T follicular helper cell (primary cell): ENCODE measurements at places on chromosomes 7 and 10.

- no peak for DNase-seq
Observed at GRCh38 chr10:14757986-14758385, 16.7 kb downstream of the FAM107B start.

DNA sequence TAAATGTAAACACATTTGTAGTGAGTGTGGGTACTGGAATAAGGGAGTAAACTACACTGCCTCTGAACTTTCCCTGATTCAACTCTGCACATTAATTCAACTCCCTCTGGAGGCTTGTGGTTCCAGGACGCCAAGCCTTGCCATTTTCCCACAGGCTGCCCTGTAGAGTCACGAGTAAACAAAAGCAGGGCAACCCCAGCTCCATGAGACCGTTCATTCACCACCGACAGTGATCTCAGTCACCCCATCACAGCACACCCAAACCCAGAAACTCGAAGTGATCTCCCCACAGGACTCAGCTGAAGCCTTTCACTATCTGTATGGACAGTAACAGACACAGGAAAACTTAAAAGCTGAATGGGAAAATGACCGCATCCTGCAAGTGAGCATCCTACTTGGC is 218.8 kb upstream of the FRMD4A start:
- DNase-seq = no peak

DNA sequence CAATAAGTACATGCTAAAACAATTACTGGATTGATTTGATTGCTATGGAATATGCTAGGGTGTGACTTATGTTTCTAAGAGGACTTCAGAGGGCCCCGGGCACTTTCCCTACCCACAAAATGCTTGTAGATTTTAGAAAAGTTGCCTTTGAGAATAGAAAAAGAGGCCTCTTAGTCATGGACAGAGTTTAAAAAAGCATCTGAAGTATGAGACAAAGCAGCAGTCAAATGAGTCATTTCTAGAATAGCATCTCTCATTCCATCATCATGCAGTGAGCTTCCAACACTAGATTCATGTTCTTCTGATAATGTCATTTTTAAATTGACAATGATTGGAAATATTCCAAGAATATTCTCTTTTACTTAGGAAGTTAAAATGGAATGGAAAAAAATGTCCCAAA is 675.1 kb upstream of the PCDH15 start:
- no peak for DNase-seq

DNA sequence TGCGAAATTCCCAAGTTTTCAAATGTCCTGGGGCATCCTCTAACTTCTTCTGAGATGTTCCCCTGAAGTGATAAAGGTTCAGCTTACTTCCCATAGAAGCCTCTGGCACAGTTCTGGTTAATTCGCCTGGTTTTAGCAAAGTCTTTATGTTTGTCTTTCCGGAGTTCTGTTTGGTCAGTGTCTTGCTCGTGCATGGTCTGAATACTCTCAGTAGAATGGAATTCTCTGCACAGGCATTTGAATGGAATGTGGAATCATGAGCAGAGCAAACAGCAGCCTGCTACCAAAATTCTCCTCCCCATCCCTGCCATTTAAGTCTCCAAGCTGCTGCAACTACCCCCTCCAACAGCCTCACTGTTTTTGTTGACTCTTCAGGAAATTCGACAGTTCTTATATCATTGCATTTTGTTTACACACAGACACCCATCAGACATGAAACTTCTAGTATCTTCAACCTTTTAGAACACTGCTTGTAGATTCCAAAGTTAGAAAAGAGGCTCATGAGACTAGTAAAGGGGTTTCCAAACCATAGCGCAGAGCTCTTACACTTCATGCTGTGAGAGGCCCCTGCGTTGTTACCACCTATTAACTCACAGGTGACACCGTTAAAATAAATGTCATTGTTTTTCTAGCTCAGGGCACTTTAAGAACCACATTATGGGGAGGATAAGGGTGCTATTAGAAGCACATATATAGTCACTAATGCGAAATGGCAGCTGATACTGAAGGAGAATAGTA is 129.7 kb downstream of the PLCE1 start:
- no peak for DNase-seq

GRCh38 chr10:72022228-72022627 is 58.0 kb downstream of the CHST3 start:
- no peak for DNase-seq

GRCh38 chr7:82534684-82535083 is 91.1 kb upstream of the CACNA2D1 start:
- no peak for DNase-seq

DNA sequence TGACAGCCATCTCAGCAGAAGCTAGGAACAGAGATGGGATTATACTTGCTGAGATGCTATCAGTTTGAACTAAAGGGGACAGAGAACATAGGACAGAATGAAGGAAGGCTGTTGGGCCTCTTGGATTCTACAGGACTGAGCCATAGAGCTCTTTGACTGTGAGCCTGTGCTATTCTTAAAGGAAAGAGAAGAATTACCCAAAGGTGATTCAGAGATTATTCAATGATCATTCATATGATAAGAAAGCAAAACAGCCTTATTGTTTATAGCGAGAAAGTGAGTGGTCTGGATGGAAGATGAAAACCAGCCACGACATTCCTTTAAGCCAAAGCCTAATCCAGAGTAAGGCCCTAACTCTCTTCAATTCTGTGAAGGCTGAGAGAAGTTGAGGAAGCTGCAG is 69.7 kb upstream of the NEUROD6 start:
- no peak for DNase-seq

GRCh38 chr10:43238462-43238861 is 28.4 kb downstream of the RASGEF1A start:
- DNase-seq = no peak

- DNase-seq = no peak
Observed at GRCh38 chr10:11697718-11698527, 44.3 kb upstream of the ECHDC3 start.

GRCh38 chr7:53121374-53121773 is 85.9 kb downstream of the POM121L12 start:
- DNase-seq = no peak

GRCh38 chr7:82964150-82964882 is 198.4 kb downstream of the PCLO start:
- DNase-seq = no peak

DNA sequence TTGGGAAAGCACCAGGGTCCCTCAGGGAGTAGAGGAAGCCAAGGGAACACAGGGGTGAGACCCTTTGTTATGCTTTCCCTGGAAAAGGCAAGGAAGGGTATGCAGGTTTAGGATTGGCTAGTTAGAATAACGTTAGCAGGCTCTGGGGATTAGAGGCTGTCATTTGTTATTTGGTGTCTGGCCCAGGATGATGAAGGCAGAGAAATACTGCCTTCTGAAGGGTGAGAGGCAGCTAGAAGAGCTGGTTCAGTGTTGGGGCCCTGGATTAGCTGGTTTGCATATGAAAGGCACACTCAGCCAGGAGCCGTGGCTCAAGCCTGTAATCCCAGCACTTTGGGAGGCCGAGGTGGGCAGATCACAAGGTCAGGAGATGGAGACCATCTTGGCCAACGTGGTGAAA is 3.0 kb upstream of the PILRA start:
- no peak for DNase-seq

DNA sequence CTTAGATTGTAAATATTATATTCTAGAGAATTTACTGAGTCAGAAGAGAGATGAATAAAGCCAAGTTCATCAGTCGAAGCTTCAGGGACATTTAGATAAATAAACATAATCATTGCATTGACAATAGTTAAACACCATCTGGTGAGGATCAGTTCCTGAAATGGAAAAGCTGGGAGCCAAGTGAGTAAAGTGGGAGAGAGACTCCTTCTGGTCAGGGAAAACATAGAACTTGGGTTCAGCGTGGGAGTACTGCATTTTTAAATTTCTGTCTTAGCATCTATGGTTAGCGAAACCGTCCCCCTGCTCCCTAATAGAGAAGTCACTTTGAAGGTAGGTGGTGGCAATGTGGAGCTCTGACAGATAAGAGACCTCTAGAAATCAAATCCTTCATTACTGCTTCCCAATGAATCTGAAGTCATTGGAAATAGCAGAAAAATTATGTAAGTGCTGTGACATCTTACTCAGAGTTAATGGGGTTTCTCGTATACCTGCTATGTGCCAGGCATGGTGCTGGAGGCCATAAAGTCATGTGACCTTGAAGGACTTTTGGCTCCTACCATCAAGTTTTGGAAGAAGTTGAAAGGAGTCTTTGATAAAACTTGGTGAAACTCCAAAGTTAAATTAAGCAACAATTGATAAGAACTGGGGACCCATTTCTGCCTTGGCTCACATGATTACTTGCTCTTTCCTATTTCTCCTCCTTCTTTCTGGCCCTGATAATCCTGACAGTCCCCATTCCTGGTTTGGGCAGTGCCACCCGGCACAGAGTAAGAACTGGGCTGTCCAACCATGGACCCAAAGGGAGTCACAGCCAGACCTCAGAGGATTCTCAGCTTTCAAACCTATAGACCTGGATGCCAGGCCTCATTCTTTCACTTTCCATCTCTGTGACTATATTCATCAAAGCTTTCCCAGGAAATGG is 211.2 kb downstream of the C7orf25 start:
- DNase-seq = no peak

DNA sequence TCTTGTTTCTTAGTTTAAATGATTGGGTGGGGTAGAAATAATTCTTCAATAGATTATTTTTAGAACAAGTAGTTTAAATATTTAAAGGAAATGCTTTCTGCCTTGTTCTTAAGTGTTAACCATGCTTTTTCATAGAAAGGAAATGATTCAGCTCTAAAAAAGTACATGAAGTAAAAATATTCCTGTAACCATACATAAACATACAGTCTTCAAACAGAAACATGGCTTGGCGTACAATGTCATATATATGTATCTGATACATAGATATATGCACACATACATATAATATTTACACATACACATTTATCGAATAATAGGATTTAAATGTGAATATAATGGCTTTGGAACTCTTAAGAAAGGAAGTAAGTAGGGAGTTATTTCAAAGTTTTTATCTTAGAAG is 84.4 kb downstream of the RUNDC3B start:
- DNase-seq = no peak

DNA sequence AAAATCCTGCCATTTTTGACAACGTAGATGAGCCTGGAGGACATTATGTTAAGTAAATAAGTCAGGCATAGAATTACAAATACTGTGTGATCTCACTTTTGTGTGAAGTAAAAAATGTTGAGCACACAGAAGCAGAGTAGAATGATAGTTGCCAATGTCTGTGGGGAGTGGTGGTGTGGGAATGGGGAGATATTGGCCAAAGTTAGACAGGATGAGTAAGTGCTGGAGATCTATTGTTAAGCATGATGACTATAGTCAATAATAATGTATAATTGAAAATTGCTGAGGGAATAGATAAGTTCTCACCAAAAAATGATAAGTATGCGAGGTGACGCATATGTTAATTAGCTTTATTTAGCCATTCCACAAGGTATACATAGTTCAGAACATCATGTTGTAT is 92.0 kb downstream of the GPR85 start:
- DNase-seq = no peak

- no peak for DNase-seq
Observed at GRCh38 chr7:51476026-51476425, 159.4 kb upstream of the COBL start.

GRCh38 chr7:73815436-73815835 is 15.4 kb upstream of the CLDN4 start:
- no peak for DNase-seq

GRCh38 chr7:54764861-54765260 is 5.8 kb upstream of the SEC61G start:
- DNase-seq = no peak

- no peak for DNase-seq
Observed at GRCh38 chr7:107742678-107743566, 1.0 kb upstream of the CBLL1 start.

GRCh38 chr10:35413985-35414861 is 77.9 kb downstream of the CCNY start:
- DNase-seq = no peak

DNA sequence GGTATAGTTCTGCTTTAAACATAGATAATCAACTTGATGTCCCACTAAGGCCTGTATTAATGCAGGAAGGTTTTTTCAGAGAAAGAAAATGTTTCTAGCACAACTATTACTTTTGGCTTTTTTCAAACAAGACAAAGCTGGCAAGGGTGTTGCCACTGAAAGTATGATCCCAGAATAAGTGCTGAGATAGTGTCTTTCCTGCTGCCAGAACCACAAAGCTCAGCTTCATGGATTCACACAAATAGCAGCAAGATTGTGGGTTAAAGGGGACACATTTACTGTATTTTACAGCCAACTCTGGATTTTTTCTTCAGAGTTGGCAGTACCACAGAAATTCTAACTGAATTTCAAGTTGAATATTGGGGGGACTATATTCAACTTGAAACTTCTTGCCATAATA is 4.3 kb downstream of the NCOA4 start:
- DNase-seq = no peak

DNA sequence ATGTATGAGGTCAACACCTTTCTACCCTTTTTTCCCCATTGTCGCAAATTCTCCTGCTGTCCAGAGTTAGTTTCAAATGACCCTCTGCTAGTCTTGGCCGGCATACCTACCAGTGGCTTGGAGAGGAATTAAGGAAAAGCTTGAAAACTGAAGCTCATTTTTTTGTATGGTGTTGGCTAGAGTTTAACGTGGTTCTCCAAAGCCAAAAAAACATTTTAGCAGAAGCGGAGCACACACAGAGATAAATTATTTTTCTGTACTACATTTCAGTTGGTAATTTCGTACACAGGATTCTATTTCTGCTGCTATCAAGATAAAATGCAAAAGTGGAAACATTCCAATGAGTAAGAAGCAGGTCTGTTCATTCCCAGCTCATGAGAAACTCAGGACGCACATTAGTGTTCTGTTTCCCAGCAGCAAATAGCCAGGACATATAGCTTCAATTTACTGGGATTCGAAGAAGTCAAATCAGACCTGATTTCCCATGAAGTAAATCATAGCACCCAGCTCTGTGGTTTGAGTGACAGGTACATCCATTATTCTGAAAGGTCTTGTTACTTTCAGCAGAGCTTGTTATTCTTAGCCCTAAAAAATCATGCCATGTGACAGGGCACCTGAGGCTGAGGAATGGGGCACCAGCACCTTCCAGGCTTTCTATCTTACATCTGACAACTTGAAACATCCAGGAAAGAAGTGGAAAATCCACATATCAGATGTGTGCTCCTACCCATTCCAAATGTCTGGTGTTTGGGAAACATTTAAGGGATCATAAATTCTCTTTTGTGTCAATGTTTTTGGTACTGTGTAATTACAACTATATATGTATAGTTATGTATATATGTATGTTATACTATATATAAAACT is 215.9 kb upstream of the C7orf33 start:
- DNase-seq = no peak

GRCh38 chr10:99396471-99396870 is 34.0 kb downstream of the GOT1 start:
- no peak for DNase-seq

DNA sequence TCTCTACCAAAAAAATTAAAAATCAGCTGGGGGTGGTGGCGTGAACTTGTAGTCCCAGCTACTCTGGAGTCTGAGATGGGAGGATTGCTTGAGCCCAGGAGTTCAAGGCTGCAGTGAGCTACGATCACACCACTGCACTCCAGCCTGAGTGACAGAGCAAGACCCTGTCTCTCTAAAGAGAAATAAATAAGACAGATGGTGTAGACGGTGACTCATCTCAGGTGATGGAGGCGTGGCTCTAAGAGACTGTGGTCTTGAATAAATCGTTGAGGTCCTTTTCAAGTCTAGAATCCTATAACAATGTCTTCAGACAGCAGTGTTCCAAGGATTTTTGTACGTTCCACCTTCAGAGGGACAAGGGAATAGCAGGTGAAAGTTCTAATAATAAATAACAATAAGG is 53.8 kb upstream of the PFKFB3 start:
- DNase-seq = no peak

- no peak for DNase-seq
Observed at GRCh38 chr7:87926581-87927461, 7.2 kb upstream of the ADAM22 start.

- DNase-seq = no peak
Observed at GRCh38 chr7:74525881-74526280, 72.2 kb downstream of the GTF2IRD1 start.

GRCh38 chr7:43769281-43769680 is 10.8 kb downstream of the BLVRA start:
- no peak for DNase-seq
